ENCODE measurements at places on chromosomes 4 and X. TPM values are rescaled to one million over a fixed set of nuclear protein-coding genes. Genes with fewer than 3 reads are reported as not detected.

The IQCM gene
- not detected for total RNA-seq

The PLK4 gene
- 11.0 TPM for total RNA-seq

The SPANXN4 gene
- total RNA-seq: not detected

The AMOT gene
- total RNA-seq: 5.0 TPM

The SASH3 gene
- total RNA-seq: not detected

The MAGEB6B gene
- not detected for total RNA-seq

The SLC49A3 gene
- total RNA-seq: 1.4 TPM

The BEX1 gene
- total RNA-seq: 0.89 TPM

The MAGEA12 gene
- not detected for total RNA-seq

The TLR7 gene
- not detected for total RNA-seq

The GAGE12F gene
- total RNA-seq: not detected

The CEP135 gene
- 8.3 TPM for total RNA-seq

The TMEM150C gene
- 0.30 TPM for total RNA-seq

The USP17L11 gene
- total RNA-seq: not detected

The SPATA18 gene
- 23.2 TPM for total RNA-seq

The GYG2 gene
- 15.4 TPM for total RNA-seq

The MTNR1A gene
- 0.23 TPM for total RNA-seq

The STPG2 gene
- total RNA-seq: 0.05 TPM
